HepG2 (cell line): ENCODE measurements at places on chromosomes 4 and X.

- no peak for DNase-seq
Measured at GRCh38 chr4:148367756-148368155, 74.5 kb downstream of the NR3C2 start.

- DNase-seq = no peak
Measured at GRCh38 chr4:142549726-142550463, 296.2 kb downstream of the INPP4B start.

DNA sequence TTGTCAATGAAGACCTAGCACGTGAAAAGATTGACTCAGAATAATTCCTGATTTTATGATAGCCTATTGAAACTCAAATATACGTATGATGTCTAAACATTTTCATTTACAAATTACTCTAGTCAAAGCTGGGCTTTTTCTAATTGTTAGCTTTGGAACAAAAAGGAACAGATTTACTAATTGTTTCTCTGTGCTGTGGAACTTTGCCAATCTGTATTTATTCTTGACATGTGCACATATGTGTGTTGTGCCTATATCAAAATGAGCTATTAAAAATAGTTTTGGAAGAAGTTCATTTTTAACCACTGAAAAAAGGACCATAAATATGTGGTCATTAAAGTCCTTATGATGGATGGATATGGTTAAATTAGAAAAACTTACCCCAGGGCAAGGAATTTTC lies 85.4 kb upstream of the PACRGL start:
- DNase-seq = no peak

- DNase-seq = no peak
Measured at GRCh38 chr4:76963131-76963750, 13.7 kb downstream of the SEPTIN11 start.

DNA sequence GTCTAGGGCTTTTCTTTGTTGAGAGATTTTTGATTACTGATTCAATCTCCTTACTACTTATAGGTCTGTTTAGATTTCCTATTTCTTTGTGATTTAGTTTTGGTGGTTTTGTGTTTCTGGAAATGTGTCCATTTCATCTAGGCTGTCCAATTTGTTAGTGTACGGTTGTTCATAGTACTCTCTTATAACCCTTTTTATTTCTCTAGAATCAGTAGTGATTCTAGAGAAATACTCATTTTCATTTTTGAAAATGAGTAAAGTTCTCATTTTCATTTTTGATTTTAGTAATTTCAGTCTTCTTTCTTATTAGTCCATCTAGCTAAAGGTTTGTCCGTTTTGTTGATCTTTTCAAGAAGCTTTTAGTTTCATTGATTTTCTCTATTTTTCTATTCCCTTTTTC lies 7.5 kb downstream of the IL13RA1 start:
- DNase-seq = no peak

DNA sequence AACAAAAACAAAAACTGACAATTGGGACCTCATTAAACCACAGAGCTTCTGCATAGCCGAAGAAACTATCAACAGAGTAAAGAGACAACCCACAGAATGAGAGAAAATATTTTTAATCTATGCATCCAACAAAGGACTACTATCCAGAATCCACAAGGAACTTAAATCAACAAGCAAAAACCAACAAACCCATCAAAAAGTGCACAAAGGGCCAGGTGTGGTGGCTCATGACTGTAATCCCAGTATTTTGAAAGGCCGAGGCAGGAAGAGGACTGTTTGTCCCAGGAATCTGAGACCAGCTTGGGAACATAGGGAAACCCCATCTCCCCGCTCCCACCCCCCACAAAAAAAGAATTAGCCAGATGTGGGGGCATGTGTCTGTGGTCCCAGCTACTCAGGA lies 10.7 kb downstream of the C4orf51 start:
- peak; percentile 59 for DNase-seq

GRCh38 chr4:118739022-118739713 lies 54.0 kb downstream of the METTL14 start:
- no peak for DNase-seq

GRCh38 chr4:93828332-93828994 lies at the start of gene ATOH1:
Gene ATOH1 (plus strand): TSS chr4:93828753. CDS start chr4:93828927, 174 bp downstream.
- no peak for DNase-seq
